CD14-positive monocyte (primary cell): ENCODE measurements at places on chromosomes 1 and 21.
A peak's percentile ranks its signal among the peaks of the same experiment; 100 is the strongest.

GRCh38 chr1:186304982-186305949, 69.8 kb downstream of the TPR start:
- DNase-seq = peak; percentile 3

DNA sequence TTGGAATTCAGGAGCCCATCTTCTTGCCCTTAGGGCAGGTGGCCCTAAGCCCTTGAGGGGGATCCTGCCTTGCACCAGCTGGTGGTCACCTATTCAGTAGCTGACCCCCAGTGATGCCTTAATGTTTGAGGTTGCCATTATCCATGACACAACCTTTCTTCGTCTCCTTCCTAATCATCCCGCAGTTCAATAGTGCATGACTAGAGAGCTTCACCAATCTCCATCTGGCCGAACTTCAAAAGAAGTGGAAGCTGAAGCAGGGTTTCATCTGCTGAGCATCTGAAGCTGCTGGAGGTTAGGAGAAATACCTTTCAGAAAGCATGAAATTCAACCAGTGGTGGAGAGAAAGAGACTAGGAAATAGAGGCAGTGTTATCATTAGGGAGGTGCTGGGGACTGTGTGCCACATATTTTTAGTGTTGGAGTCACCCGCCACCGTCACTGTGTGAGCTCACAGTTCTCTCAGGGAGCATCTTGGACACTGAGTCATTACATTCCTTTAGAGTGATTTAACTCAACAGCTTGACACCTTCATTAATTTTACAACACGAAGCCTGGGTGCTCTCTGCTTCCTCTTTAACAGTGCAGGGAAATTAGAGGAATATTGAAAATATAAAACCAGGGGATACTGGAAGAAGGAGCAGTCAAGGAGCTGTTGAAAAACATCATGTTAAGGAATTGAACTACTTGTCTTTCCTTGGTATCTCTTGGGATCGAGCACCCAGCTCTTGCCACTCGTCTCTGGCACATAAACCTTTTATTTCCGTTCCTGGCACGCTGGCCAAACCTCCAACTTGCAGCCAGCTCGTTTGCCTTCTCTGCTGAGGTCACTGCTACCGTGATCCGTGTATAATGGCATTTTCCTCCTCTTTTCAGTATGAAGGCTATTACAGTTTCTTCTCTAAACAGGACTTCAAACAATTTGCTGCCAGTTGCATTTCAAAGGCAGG, 53.6 kb downstream of the PEX14 start:
- no peak for DNase-seq

GRCh38 chr1:158008630-158009029, 15.2 kb downstream of the KIRREL1 start:
- DNase-seq = no peak

GRCh38 chr1:228755800-228756199, 20.5 kb downstream of the RHOU start:
- no peak for DNase-seq

DNA sequence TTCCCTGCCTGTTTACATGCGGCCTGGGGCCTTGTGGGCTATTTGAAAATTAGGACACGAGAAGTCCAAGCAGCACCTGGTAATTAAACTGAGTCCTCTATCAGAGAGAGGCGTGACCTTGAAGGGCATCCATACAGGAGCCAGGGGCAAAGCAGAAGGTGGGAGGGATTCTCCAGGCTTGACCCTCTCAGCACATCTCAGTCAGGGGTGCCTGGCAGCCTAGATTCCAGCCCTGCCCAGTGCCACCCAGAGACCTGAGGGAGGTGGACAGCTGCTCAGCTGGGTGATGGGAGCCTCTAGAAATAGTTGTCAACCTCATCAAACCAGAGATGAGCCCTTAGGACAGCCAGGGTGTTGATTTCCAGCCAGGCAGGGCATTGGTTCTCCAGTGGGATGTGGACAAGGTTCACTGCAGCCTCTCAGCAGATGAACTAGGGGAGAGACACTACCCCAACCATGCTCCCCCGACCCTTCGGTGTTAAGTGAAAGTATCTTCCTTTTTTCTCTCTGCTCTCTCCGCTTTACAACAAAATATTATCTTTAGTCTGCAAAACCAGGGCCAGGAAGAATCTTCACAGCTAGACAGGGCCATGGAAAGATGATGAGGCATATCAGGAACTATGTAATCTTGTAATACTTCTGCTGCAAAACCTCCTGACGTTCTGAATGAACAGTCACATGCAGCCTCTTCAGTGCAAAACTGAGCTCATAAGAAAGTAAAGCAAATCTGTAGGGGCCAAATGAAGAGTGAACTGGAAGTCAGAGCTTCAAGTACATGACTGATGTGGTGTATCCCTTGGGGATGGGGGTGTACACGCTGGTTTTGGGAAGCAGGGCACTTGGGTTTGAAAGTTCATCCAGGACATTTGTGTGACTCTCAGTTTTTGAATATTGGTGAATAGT, 35.9 kb upstream of the ATP5PO start:
- no peak for DNase-seq

DNA sequence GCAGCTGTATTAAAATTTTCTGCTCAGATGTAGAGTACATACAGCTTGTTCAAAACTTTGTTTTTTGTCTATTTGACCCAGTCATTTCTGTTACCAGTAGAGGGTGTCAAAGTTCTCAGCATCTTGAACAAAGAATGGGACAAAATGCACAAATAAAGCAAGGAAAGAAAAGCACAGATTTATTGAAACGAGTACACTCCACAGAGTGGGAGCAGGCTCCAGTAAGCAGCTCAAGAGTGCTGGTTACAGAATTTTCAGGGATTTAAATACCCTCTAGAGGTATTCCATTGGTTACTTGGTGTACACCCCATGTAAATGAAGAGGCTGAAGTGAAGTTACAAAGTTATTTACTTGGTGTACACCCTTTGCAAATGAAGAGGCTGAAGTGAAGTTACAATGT, 8.9 kb upstream of the PRMT6 start:
- DNase-seq = no peak

DNA sequence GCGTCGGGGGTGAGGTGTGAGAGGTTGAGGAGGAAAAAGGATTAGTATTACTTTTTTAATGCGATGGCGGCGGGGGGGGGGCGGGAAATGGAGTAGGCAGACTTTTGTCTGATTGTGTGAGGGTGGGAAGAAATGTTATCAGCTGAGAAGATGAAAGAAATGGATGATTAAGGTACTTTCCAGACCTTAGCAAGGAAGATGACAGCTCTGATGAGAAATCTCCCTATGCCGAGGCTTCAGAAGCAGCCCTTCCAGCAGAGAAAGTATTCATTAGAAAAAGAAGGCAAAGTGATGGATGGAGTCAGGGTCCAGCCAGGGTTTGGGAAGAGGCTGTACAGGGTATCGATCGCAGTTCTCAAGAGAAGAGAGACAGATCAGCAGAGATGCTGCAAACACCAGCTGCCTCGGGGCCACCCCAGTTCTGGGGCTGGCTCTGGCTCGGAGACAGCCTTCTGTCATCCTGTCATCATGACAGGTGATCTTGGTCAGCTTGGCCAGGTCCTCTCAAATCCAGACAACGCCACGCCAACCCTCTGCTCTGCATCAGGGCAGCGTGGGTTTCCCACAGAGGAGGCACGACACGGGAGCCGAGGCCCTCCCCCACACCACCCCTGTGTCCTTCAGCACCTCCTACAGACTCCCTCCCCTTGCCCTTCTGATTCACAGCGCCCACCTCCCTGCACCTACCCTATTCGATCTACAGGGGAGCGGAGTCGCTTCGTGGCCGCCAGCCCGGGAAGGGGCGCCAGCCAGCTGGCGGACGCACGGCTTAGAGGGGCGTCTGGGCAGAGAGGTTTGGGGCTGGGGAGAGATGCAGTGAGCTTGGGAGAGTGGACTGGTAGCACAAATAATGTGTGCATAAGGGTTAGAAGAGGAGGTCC, 674 bp upstream of the ATXN7L2 start:
- no peak for DNase-seq

DNA sequence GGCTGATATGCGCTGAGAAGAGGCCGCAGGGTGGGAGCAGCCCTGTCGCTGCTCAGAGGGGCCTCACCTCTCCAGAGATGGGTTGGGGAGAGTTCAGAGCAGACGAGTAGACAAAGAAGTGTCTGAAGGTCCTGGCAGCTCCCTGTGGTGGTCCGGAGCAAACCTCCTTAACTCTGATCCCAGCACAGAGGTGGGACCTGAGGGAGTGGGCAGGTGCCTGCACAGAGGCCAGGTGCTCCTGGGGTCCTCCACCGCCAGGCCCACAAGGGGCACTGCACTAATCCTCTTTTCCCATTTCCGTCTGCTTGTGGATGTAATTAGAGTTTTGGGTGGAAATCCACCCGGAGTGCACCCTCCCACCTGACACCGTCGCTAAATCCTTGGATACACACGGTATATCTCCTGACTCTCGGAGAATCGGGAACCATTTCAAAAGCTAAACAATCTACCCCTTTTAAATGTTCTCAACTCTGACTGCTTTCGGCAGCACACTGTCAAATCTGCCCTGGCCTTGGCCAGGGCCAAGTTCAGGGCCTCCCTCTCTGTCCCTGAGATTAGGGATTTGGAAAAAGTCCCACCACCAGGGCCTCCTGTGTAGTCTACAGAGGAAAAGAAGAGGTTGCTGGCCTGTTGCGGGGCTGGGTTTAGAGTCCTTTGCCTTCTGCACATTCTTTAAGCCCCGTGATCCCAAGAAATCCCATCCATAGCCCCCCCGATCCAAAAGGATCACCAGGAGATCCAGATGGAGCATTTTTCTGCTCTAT, 22.4 kb downstream of the CASZ1 start:
- no peak for DNase-seq

- no peak for DNase-seq
These were observed 141.7 kb upstream of the EDN2 start for GRCh38 chr1:41626146-41626545.

GRCh38 chr1:3453203-3453761, 1.2 kb upstream of the ARHGEF16 start:
- DNase-seq = peak; percentile 25

DNA sequence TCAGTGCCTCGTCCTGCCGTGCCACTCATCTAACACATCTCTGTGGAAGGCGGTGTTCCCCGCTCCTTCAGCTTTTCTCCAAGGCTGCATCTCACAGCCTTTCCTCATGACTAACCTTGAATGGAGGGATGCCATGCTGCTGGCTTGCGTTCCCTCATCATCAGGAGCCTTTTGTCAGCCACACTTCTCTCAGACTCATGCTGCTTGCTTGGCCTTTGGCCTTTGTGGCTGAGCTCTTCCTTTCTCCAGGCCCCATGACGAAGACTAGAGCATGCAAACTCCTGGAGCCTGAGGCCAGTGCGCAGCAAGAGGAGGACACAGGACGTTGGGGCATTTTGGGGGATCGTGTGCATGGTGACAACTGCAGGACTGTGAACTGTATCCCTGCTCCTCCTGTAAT, 70.8 kb downstream of the SYT2 start:
- no peak for DNase-seq

- DNase-seq = no peak
These were observed 91.7 kb downstream of the LIPI start for GRCh38 chr21:14119038-14119437.

- DNase-seq = no peak
These were observed 33.5 kb downstream of the XCL1 start for GRCh38 chr1:168609741-168610510.

DNA sequence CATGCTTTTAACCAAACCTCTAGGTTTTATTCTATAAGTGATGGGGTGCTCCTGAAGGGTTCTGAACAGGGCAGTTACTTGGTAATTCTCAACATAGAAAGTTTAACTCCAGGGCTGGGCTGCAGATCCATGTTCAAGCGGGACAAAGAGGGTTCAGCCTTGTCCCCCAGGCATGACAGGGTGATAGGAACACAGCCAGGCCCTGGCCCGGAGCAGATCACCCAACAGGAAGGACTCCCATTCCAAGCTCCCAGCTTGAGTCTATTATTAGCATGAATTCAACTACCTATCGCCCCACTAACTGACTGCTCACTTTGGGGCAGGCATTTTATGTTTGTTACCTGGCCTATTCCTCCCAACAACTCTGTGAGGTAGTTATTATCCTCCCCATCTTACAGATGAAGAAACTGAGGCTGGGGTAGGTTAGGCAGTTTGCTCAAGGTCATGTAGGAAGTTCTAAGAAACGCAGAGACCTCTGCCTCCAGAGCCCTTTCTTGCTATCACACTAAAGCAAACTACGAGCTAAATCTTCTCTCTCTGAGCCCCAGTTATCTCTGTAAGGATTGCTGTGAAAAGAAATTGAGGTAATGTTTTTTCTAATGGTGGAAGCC, 14.5 kb downstream of the ASAP3 start:
- no peak for DNase-seq

DNA sequence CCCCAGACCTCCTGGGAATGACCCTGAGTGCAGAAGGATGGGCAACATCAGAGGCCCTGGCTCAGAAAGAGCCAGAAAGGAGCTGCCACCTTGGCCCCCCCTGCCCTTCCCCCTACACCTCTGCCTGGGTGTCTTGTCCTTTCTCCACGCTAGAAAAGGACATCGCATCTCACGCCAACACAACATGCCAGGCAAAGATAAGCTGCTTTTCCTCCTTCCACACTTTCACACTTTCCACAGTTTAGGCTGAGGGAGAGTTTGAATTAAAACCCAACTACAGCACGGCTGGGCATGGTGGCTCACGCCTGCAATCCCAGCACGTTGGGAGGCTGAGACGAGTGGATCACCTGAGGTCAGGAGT, 109.5 kb downstream of the SPSB1 start:
- no peak for DNase-seq

DNA sequence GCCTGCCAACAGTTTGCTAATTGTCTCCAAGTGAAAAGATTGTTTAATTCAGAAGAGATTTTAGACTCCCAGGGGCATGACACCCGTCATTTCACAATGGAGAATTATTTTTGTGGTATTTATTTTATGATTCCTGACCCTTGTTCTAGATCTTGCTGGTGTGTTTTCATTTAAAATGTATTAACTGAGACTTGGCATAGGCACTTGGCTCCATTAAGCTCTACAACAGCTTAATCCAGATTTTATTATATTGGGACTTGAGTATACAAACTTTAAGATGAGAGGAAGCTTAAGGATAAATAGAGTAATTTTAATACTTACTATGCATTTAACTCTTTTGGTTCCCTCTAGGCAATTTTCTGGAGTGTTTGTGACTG, 101.3 kb upstream of the KCNE2 start:
- no peak for DNase-seq

GRCh38 chr1:19635646-19636045, 8.5 kb upstream of the NBL1 start:
- DNase-seq = no peak

- no peak for DNase-seq
These were observed 33.5 kb downstream of the EPHA2 start for GRCh38 chr1:16122350-16122881.
